NCI-H1930 (cell line): ENCODE measurements at places on chromosomes 16 and 17.

- DNase-seq: no peak
Observed at GRCh38 chr16:1754204-1754603, 17.1 kb downstream of the NME3 start.

DNA sequence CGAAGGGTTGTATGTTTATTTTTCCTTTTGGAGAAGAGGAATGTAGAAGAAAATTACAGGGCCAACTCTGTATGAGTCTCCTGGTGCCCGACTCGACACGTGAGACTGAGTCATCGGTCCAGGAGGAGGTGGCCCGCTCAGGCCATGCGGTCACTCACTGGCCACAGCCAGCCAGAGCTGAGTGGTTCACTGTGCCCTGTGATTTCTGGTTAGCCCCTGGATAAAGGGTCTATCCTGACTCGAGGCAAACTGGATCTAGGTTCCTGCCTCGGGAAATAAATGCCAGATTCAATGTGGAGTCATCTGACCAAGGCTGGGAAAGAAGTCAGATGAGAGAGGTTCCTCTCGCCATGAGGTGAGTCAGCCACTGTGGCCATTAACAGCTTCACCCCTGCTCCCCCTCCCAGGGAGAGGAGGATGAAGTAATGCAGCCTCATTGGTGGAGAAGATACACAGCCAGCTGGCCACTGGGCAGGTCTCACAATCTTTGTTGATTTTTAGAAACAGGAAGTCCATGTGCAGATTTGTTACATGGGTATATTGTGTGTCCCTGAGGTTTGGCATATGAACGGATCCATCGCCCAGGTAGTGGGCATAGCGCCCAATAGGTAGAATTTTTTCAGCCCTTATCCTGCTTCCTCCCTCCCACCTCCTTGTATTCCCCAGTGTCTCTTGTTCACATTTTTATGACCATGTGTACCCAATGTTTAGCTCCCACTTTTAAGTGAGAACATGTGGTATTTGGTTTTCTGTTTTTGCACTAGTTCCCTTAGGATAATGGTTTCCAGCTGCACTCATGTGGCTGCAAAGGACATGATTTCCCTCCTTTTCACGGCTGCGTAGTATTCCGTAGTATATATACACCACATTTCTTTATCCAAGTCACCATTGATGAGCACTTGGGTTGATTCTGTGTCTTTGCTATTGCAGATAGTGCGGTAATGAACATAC, 21.7 kb upstream of the USP36 start:
- DNase-seq: no peak

GRCh38 chr16:12754824-12755543, 48.7 kb downstream of the CPPED1 start:
- DNase-seq: no peak

DNA sequence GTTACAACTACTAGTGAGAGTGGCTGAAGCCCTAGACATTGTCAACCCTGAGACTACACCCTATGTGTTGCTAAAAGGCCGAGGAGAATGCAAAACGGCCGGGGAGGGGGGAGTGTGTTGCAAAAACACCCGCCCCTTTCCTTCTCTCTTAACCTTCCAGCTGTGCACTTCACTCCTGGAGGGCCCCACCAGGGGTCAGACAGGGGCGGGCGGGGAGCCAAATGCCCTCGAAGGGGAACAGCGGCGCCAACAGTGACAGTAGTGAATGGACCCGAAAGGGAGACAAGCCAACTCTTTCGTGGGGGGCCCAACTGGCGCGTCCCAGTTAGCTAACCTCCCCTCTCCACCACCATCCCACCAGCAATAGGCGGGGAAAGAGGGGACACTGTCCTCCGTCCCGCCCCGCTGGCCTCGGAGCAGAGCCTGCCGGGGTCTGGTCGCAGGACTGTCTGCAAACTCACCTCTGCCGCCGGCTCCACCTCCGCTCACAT, 352 bp downstream of the MARF1 start:
- DNase-seq: peak; percentile 71

- no peak for DNase-seq
Observed at GRCh38 chr17:15431196-15431595, 36.2 kb downstream of the CDRT4 start.

DNA sequence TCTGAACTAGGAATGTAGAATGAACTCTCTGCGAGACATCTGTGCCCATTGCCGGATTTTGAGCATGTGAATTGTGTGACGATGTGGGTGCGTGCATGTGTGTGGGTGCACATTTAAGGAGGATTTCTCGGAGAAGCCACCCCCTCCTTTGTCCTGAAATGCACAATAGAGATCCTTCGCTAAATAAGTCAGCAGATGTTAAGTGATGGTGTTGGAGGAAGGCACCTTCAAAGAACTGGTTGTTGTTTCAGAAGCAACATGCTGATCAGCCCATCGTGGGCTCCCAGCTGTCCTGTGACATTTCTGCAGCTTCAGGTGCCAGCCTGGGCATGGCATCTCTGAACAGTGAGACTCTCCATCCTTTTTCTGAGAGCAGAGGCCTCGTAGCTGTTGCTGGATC, 194.9 kb downstream of the MSI2 start:
- DNase-seq: no peak
